ENCODE measurements at places on chromosomes 12 and 14. TPM values are rescaled to one million over a fixed set of nuclear protein-coding genes. Genes with fewer than 3 reads are reported as not detected.
A peak's percentile ranks its signal among the peaks of the same experiment; 100 is the strongest.

Gene IRAK3
- total RNA-seq = 32.9 TPM

Gene IAPP
- total RNA-seq = not detected

Gene ABCC9
- total RNA-seq = 90.4 TPM

Gene MYO1A
- 1.0 TPM for total RNA-seq

Gene OTOGL
- total RNA-seq = 0.24 TPM

Gene GLIPR1L1
- total RNA-seq = not detected

Gene GRIP1
- total RNA-seq = 6.8 TPM

- DNase-seq = no peak
These were observed 325.6 kb upstream of the TMEM132C start for GRCh38 chr12:127941332-127941731.

- peak; percentile 57 for DNase-seq
These were observed at the start of gene KRT3 for GRCh38 chr12:52795694-52796428. TSS of gene KRT3 (minus strand) at chr12:52796117. CDS start at chr12:52796042, 75 bp downstream.

- no peak for DNase-seq
These were observed 175.6 kb downstream of the GLT1D1 start for GRCh38 chr12:129028844-129029243.

DNA sequence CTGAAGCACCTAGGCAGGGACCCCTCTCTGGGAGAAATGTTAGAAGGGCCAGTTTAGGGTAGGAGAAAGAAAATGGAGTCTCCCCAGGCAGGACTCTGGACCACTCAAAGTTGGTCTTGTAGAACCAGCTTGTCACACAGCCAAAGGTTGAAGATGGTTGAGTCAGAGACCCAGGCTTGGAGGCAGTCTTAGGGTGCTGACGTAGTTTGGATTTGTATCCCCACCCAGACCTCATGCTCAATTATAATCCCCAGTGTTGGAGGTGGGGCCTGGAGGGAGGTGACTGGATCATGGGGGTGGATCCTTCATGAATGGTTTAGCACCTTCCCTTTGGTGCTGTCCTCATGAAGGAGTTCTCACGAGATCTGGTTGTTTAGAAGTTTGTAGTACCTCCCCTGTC is 121.2 kb downstream of the CRACR2A start:
- DNase-seq = peak; percentile 12

- DNase-seq = no peak
These were observed 65.1 kb downstream of the DIP2B start for GRCh38 chr12:50569876-50570275.

DNA sequence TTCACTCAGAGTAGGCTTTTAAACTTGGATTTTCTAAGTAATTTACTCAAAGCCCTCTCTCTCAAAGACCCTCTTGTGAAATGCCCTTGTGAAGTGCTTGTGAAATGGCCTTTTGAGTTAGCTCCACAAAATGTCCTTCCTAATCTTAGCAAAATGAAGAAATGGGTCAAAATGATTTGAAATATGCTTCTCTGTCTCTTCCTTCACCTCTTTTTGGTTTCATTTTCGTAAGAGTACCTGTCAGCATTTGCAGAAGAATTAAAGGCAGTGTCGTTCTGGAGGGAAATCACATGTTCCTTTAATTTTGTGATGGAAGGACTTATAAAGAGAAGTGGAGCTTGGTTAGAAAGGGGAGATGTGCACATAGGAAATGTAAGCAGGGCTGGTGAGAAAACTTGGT is 93.7 kb downstream of the HMGA2 start:
- DNase-seq = no peak

DNA sequence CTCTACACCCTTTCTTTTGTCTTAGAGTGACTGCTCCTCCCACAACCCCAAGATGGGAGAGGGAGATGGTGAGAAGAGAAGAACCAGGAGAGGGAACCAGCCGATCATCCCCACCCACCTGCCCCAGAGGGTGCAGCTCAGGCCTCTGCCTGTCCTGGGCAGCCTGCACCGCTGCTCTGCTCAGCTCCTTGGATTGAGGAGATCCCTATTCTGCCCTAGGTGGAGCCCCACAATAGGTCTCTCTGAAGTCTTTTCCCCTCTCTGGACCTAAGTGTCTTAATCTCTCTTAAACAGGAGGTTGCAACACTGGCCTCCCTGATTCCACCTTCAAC is 2.2 kb downstream of the ANKRD33 start:
- no peak for DNase-seq

DNA sequence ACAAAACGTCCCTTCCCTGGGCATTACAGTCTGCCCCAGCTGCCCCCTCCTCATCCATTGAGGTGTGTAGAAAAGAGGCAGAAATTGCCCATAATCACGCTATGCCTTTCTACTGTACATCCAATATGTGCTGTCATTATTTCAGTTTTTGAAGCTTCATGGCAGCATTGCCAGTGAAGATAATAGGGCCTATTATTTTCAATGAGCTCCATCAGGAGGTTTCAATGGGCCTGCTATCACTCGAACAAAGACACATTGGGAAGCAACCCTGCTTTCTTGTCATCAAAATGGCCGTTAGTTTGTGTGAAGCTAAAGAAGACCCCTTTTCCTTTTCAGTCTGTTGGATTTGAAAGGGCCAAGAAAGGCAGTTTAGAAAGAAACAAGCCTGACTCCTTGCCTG is 653.8 kb downstream of the NOVA1 start:
- no peak for DNase-seq

DNA sequence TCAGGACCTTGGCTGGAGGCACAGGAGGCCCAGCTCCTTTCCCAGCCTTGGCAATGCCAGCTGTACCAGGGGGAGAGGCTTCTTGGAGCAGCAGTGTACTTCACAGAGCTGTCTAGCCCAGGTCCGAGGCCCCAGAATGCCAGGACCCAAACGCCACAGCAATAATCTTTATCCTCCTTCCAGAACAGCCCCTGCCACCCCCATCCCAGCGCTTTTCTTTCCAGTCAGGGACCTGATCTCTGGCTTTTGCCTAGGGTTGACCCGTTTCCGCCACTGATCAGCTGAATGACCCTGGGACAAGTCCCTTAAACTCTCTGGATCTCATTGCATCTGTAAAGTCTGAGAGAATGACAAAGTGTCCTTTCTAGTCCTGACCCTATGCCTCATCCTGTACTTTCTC is 5.1 kb downstream of the LAG3 start:
- DNase-seq = no peak

GRCh38 chr12:26268841-26269561 is 73.6 kb downstream of the SSPN start:
- DNase-seq = no peak

GRCh38 chr14:105418269-105419194 is 1.1 kb upstream of the MTA1 start:
- peak; percentile 76 for DNase-seq

GRCh38 chr12:62728741-62729140 is 206.2 kb downstream of the PPM1H start:
- DNase-seq = no peak

DNA sequence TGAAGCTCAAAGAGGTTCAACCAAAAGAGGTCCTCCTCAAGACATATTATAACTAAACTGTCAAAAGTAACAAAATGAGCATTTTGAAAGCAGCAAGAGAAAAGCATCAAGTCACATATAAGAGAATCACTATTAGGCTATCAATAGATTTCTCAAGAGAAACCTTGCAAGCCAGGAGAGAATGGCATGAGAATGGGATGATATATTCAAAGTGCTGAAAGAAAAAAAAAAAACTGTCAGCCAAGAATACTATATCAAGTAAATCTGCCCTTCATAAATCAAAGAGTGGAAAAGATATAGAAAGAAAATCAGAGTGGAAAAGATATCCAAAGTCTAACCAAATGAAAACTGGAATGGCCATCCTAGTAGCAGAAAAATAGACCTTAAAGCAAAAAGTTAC is 39.3 kb upstream of the TSPAN11 start:
- no peak for DNase-seq

DNA sequence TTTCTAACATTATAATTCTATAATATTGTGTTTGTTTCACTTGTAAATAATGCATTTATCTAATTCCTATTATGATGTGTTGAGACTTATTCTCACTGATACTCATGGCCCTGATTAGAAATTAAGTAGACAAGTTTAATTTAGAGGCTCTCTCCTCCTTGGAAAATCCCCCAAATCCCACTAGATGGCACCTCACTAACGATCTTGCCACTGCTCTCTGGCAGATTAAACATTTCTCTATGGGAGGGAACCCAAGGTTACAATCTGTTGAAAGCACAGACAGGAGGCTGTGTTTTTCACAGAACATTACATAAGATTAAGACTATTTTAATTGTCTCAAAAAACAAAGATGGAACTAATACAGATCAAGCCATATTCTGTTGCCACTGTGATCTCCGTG is 318.7 kb downstream of the LRFN5 start:
- no peak for DNase-seq

- no peak for DNase-seq
These were observed 1.1 kb upstream of the FERMT2 start for GRCh38 chr14:52951681-52952554.

DNA sequence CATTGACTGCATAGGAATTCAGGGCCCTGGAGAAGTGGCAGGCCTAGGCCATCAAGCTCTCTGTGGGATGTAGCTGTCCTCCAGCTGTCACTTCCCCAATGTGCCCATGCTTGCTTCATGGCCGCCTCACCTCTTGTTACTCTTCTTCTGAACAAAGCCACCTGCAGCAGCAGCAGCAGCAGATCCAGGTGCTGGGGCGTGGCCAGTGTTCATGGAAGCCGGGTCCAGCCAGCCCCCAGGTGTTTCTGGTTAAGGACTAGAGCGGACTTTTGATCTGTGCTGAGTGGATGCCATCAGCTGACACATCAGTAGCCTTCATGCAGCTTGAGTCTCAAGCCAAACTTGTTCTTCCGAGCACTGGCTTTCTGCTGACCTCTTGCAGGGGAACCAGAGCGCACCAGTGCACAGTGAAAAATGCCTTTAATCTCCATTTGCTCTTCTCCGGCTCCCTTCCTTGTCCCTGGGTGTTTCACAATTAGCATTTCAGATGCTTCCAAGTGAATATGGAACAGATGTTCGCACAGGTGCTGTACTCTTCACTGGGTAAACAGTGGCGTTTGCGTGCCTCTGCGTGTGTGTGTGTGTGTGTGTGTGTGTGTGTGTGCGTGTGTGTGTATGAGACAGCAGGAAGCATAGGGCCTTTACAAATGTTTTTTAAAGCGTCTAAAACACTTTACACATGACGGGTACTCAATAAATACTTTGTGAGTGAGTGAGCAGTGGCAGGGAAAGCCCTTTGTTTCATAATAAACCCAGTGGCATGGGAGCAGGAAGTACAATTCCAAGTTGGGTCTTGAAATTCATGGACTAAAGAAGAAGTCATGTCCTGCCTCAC is 20.1 kb downstream of the TPCN1 start:
- DNase-seq = peak; percentile 43

DNA sequence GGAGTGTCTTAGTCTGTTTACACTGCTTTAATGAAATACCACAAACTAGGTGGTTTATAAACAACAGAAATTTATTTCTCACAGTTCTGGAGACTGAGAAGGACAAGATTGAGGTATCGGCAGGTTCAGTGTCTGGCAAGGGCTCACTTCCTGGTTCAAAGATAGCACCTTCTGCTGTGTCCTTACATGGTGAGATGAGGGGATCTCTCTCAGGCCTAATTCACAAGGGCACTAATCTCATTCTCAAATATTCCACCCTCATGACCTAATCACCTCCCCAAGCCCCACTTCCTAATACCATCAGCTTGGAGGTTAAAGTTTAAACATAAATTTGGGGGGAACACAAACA is 35.0 kb upstream of the PLEK2 start:
- DNase-seq = no peak

- peak; percentile 96 for DNase-seq
These were observed 6.3 kb upstream of the NFE2 start for GRCh38 chr12:54306925-54307741.

GRCh38 chr14:60647081-60647836 is 2.0 kb downstream of the SIX1 start:
- DNase-seq = peak; percentile 84

- DNase-seq = no peak
These were observed 450 bp downstream of the SINHCAF start for GRCh38 chr12:31325524-31325875.

GRCh38 chr14:21978184-21978998 is 304.8 kb upstream of the OR4E1 start:
- DNase-seq = peak; percentile 82
